ENCODE measurements at places on chromosomes 16 and 17.

- peak; percentile 17 for DNase-seq
These were observed 175.3 kb downstream of the UTP18 start for GRCh38 chr17:51435641-51436091.

- no peak for DNase-seq
These were observed 35.0 kb upstream of the ASIC2 start for GRCh38 chr17:33328129-33328528.

GRCh38 chr16:29821643-29822115, 1.4 kb downstream of the MVP start:
- DNase-seq, result no peak

GRCh38 chr17:48547808-48548522, 3.1 kb upstream of the HOXB2 start:
- no peak for DNase-seq

DNA sequence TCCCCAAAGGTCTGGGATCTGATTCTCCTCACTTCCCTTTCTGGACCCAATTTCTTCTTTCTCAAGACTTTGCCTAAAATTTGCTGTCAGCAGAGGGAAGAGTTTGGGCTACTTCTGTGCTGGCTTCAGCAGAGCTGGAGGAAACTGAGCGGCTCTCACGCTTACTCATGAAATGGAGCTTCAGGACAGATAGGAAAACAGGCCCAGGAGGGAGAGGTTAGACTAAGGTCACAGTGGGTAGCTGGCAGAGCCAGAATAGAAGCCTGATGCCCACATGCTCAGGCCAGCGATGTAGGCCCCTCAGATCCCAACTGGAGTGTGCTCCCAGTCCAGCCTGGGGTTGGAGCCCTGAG, 593 bp downstream of the SLC38A7 start:
- no peak for DNase-seq

DNA sequence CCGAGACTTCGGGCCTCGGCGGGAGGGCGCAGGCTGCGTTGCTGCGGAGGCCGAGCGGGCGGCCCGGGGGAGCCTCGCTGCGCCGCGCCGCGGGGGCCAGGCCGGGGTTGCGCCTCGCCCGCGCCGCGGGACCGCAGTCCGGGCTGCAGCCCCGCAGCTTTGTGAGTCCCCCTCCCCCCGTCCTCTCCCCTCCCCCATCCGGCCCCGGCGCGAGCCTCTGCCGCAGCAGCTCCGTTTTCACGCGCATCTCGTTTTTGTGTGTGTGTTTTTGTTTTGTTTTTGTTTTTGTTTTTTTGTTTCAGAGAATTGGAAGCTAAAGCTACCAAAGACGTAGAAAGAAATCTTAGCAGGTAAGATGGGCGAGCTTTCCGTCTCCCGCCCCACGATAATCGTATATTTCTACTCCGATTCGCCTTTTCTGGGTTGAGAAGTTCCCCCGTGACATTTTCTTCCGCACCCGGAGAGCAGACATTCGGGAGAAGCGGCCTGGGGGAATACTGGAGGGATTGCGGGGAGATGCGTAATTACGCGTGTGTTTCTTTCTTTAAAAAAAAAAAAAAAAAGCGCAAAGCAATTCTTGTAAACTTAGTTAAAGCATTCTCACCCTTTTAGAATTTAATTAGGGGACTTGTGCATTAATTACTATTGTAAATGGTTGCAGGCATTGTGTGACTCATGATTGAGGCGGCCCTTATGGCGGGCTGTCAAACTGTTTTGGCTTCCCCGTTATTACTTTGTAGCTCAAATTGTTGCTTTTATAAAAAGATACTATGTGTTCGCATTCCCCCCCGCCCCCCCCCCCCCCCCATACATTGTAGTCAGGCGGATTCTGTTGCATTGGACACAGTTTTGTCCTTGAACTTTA, 732 bp downstream of the TNRC6A start:
- no peak for DNase-seq

DNA sequence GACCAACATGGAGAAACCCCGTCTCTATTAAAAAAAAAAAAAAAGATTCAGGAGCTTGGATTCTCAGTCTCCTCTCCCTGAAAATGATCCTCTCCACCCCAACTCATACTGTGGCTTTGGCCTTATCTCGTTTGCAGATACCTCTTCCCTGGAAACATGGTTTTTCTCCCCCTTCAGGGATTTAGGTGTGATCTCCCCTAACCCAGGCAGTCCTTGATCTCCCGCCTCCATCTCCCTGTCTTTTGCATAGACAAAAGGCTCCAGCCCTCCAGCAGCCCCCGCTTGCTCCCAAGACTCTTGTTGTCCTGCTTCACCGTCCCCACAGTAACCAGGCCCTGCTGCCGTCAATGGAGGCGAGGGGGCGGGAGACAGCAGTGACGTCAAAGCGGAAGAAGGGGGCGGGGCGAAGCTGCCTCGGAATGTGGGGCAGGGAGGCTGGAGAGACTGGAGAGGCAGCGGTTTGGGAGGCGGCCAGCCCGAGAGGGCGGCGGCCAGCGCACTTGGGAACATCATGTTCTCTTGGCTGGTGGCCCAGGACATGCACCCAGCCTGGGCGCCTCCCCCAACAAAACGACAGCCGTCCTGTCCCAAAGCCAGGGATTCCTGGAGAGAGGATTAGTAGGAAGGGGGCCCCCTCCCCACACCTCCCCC, 1.9 kb upstream of the PER1 start:
- peak; percentile 100 for DNase-seq

DNA sequence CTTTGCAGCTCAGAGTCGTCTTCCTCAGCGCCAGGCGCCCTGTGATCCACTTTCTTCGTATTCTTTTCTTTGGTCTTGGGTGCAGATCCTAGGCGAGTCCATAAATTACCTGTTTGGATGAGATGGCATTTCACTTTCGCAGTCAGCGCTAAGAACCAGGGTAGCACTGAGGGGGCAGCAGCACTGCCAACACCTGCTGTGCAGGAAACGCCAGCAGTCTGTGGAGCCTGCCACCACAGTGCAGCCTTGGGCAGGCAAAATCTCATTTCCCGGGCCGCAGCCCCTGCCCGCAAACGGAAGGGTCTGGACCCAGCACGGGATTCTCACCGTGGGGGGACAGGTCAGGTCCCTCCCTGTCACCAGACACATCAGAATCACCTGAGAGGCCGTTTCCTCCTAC, 12.2 kb upstream of the ITGAE start:
- no peak for DNase-seq

GRCh38 chr16:69508033-69508755, 57.6 kb upstream of the NFAT5 start:
- DNase-seq, result no peak

DNA sequence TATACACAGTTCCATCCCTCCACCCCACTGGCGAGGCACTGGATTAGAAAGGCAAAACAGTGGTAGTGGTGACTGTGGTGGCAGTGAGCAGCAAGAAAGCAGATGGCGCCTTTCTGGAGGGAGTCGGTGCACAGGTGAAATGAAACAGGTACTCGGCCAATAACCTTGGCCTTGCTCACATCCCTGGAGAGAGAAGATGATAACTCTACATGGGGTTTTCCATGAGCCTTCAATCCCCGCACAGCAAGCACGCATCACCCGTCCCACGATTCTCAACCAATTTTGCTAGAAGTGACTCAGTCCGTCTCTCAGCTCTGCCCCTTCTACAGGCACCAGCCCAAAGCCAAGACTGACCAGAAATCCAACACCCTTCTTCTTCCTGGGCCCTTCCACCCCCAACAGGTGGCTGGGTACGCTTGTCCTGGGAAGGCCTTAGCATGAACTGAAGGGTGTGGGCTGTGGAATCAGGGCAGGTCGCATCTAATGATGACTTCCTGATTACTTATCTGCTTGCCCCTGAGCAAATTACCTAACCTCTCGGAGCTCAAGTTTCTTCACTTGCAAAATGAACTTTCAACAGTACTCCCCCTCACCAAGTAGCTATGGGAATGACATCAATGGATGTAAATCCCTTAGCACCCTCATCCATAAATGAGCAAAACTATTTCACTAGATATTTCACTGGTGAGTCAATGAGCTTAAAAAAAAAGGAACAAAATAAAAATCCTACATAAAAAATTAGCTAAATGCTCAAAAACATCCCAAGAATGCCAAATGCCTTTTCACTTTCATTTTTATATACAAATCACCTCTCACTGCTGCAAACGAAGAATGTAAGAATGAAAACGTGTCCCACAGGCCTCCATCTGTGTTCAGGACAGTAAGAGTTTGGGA, 18.0 kb downstream of the XPO6 start:
- no peak for DNase-seq

DNA sequence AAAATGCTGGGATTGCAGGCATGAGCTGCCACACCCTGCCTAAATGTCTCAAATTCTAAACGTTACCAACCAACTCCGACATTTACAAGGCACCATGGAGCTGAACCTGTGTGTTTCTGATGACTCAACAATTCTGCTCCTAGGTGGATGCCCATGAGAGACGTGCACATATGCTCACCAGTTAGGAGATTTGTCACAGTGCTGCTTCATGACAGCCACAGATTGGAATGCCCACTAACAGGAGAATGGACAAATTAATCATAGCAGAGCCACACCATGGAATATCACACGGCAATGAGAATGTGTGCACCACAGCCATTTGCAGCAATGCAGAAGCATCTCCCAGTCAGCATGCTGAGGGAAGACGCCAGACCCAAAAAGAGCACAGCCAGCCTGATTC, 8.0 kb upstream of the KCNG4 start:
- no peak for DNase-seq

DNA sequence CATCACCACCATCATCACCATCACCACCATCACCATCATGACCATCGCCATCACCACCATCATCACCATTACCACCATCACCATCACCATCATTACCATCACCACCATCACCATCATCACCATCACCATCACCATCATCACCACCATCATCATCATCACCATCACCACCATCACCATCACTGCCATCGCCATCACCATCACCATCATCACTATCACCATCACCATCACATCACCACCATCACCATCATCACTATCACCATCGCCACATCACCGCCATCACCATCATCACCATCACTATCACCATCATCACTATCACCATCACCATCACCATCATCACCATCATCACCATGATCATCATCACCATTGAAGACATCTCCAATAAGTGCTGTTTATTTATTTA, 16.8 kb upstream of the MED9 start:
- no peak for DNase-seq

GRCh38 chr16:79328402-79329165, 272.0 kb downstream of the MAF start:
- DNase-seq, result peak; percentile 10

DNA sequence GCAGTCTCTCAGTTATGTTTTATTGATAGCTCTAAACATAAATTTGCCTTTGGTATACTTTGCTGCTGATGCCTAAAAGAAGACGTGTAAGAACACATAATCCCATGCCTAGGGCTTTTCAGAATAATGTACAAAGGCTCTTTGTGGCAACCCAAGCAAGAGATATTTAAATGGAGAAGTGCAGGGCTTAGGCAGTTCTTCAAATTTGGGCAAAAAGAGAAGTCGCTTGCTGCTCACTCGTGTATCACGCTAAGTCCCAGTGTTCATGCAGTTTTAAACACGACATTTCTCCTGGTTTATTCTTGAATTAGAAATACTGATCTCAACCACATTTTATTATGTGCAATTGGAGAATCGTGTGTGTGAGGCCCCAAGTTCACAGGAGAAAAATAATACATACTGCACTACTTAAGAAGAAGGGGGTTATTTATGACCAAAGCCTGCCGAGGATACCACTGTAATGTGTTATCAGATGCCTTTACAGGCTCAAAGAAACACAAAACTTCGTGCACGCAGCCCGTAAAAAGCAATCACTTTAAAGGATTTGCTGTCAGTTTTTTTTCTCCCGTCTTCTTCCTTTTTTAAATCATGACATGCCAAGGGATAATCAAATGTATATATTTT, 22.5 kb upstream of the IRX6 start:
- no peak for DNase-seq

- DNase-seq, result no peak
These were observed 18.7 kb downstream of the SNX20 start for GRCh38 chr16:50662306-50662940.

DNA sequence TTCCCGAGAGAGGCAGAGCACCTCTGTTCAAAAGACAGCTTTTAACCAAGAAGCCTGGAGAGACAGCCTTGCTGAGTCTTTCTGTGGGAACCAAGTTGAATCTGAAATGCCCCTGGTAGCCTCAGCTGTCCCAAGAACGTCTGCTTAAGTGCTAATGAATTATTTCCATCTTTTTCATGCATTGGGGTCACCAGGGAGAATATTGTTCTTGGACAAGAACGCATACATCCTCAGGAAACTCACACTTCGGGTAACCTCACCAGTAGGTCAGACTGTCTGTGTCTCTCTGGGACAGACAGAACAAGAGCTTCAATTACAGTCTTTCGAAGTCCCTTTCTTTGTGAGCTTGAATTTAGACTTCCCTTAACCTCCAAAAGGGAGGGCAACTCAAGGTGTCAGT, 134.6 kb upstream of the ADAMTS18 start:
- no peak for DNase-seq

GRCh38 chr17:69567130-69567529, 152.6 kb downstream of the MAP2K6 start:
- DNase-seq, result no peak

DNA sequence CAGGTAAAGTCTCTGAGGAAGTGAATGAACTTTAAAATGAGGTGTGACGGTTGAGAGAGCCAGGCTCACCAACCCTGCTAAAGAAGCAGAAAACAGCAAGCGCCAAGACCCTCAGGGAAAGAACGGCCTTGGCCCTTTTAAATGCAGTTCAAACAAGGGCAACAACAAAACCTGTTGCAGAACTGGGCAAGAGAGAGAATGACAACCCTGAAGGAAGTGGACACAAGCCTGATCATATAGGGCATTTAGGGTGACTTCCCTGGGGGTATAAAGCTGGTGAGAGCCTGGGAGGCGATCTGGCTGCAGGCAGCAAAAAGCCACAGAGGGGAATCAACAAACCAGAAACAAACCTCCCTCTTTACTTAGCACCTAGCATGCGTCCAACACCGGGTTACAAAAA, 1.0 kb downstream of the CPPED1 start:
- no peak for DNase-seq

DNA sequence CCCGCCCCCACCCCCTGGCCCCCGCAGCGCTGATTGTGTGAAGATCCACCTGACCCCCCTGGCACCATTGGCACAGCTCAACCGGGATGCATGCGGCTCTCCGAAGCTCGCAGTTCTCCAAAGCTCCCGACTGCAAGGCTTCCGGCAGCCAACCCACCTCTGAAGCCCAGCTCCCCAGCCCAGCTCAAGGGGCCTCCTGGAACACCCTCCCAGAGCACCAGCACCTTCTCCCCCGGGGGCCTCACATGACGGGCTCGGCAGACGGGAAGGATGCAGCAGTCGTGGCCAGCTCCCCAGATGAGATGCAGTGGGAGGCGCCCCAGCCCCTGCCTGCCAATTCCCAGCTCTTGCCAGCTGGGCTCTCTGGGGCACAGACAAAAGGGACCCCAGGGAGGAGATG, 215.3 kb downstream of the ZNF423 start:
- DNase-seq, result no peak

GRCh38 chr17:38564869-38565268, 40.9 kb downstream of the SRCIN1 start:
- DNase-seq, result no peak

DNA sequence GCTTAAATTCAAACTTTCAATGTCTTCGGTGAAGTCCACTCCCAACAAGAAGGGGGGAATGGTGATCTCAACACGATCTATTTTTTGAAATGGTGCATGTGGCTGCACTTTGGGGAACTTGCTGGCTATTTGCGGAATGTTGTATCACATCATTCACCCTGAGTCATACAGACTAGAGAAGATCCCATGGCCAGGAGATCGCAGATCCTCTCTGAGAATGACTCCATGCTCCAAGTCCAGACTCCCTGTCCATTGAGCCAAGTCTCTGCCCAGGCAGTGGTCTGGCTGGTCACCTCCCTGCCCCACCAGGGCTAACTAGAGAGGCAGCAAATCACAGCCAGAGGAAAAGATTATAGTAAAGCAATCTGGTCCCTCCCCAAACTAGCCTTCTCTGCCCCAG, 120.6 kb downstream of the XYLT1 start:
- no peak for DNase-seq

GRCh38 chr16:18853694-18854093, 52.3 kb upstream of the ARL6IP1 start:
- no peak for DNase-seq

Measured in tibial nerve (tissue), 4 donors.